A549 treated with Hydrocortisone at 1 μM for 4 hours (cell line): ENCODE measurements at places on chromosomes 6 and 20. TPM values are rescaled to one million over a fixed set of nuclear protein-coding genes. Genes with fewer than 3 reads are reported as not detected.

The TNFRSF6B gene
- 0.28 to 0.97 TPM (median 0.77 TPM) in 5 replicates for total RNA-seq

The PAK5 gene
- total RNA-seq, result not detected in 5 replicates

The CDH4 gene
- total RNA-seq, result 5.8 to 9.4 TPM (median 7.9 TPM) in 5 replicates

The CST7 gene
- 0.13 TPM in 1 of 5 replicates, not detected in the others for total RNA-seq

The LAMA4 gene
- total RNA-seq, result 1.1 to 1.5 TPM (median 1.3 TPM) in 5 replicates

The SAPCD1 gene
- 2.6 to 4.9 TPM (median 3.2 TPM) in 5 replicates for total RNA-seq

The MYMX gene
- total RNA-seq, result not detected in 5 replicates

The L3MBTL3 gene
- total RNA-seq, result 2.1 to 3.9 TPM (median 3.0 TPM) in 5 replicates

The HINT3 gene
- total RNA-seq, result 5.8 to 7.3 TPM (median 5.9 TPM) in 5 replicates

The C6orf118 gene
- total RNA-seq, result 0.13 to 0.36 TPM (median 0.15 TPM) in 5 replicates

The PACSIN1 gene
- 0.05 to 0.14 TPM (median 0.07 TPM) in 5 replicates for total RNA-seq

The SLC22A2 gene
- total RNA-seq, result 0.05 to 0.18 TPM (median 0.05 TPM) in 3 of 5 replicates, not detected in the others

The MAP7 gene
- total RNA-seq, result 18.0 to 22.9 TPM (median 21.1 TPM) in 5 replicates

The C6orf163 gene
- total RNA-seq, result 0.07 to 0.28 TPM (median 0.14 TPM) in 5 replicates

The KIF25 gene
- 0.03 to 0.14 TPM (median 0.09 TPM) in 4 of 5 replicates, not detected in the other for total RNA-seq

The SPTLC3 gene
- 0.01 to 0.12 TPM (median 0.09 TPM) in 3 of 5 replicates, not detected in the others for total RNA-seq

The RXRB gene
- total RNA-seq, result 18.4 to 21.6 TPM (median 20.6 TPM) in 5 replicates

The FOXC1 gene
- 4.7 to 6.8 TPM (median 6.4 TPM) in 5 replicates for total RNA-seq

The PRDM1 gene
- total RNA-seq, result 4.8 to 7.7 TPM (median 6.3 TPM) in 5 replicates

The SIRPB1 gene
- 0.32 to 0.71 TPM (median 0.55 TPM) in 5 replicates for total RNA-seq

The L3MBTL1 gene
- 0.55 to 1.5 TPM (median 1.3 TPM) in 5 replicates for total RNA-seq

The MSH5 gene
- total RNA-seq, result 10.7 to 15.7 TPM (median 13.4 TPM) in 5 replicates

The MLN gene
- not detected in 5 replicates for total RNA-seq

The OR12D2 gene
- total RNA-seq, result not detected in 5 replicates

The CNR1 gene
- total RNA-seq, result 1.3 to 1.9 TPM (median 1.7 TPM) in 5 replicates

The ENPP3 gene
- not detected in 5 replicates for total RNA-seq

The SAMD5 gene
- total RNA-seq, result 0.43 to 0.75 TPM (median 0.52 TPM) in 5 replicates

The KIAA0408 gene
- 5.3 to 7.5 TPM (median 5.6 TPM) in 5 replicates for total RNA-seq

The NKX2-4 gene
- total RNA-seq, result 0.05 TPM in 1 of 5 replicates, not detected in the others

The SHLD1 gene
- total RNA-seq, result 6.2 to 8.3 TPM (median 6.8 TPM) in 5 replicates

The FAXC gene
- total RNA-seq, result 6.0 to 7.3 TPM (median 7.1 TPM) in 5 replicates

The MUC22 gene
- total RNA-seq, result 0.01 to 0.03 TPM (median 0.02 TPM) in 4 of 5 replicates, not detected in the other

The CCN6 gene
- not detected in 5 replicates for total RNA-seq

The LPA gene
- 0.08 to 0.18 TPM (median 0.09 TPM) in 5 replicates for total RNA-seq

The OTOR gene
- total RNA-seq, result not detected in 5 replicates

The KCNQ2 gene
- 0.16 to 0.62 TPM (median 0.46 TPM) in 5 replicates for total RNA-seq

The FGD2 gene
- total RNA-seq, result 0.03 TPM in 1 of 5 replicates, not detected in the others

The HMGA1 gene
- total RNA-seq, result 422 to 571 TPM (median 500 TPM) in 5 replicates

The APCDD1L gene
- total RNA-seq, result 0.05 to 0.14 TPM (median 0.06 TPM) in 4 of 5 replicates, not detected in the other

The ELOVL4 gene
- 1.4 to 2.1 TPM (median 1.5 TPM) in 5 replicates for total RNA-seq
